ENCODE measurements at places on chromosomes 12 and 14. TPM values are rescaled to one million over a fixed set of nuclear protein-coding genes. Genes with fewer than 3 reads are reported as not detected.

Gene KRT73
- total RNA-seq, result not detected

DNA sequence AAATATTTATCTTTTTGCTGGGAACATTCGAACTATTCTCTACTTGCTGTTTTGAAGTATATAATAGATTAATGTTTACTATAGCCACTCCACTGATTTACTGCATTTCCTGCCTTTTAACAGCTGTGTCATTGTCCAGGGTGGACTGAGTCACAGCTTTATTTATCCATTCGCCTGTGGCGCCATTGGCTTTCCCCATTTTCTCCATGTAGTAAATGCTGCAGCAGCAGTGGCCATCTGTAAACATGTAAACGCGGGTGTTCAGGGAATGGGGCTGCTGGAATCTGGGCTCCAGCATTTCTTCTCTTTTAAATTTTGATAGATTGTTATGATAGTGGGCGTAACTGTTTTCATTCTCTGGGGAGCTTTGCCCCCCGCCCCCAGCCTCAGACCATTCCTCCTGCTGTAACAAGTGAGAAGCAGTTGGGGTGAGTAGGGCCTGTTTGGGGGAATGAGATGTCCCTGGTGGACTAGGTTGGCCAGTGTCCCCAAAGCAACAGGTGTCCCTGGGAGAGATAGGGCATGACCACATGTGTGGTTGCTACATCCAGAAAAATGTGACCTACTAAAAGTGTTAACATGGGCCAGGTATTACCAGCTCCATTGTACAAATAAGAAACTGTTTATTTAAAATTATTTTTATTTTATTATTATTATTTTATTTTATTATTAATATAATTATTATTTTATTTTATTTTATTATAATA, 32.9 kb downstream of the RIN3 start:
- no peak for DNase-seq
- no peak overlapping the region for H3K4me3 ChIP-seq
- H3K4me1 ChIP-seq, result no peaks in the 10 kb centered on the region
- no peaks in the 10 kb centered on the region for H3K27me3 ChIP-seq
- H3K36me3 ChIP-seq, result no peaks in the 10 kb centered on the region

Gene PRB3
- 0.77 TPM for total RNA-seq

Gene MEG3
- total RNA-seq, result 534 TPM

GRCh38 chr14:71050227-71050823, 143.1 kb downstream of the PCNX1 start:
- no peak overlapping the region for H3K27ac ChIP-seq
- no peak overlapping the region for H3K4me3 ChIP-seq
- H3K27me3 ChIP-seq, result no peaks in the 10 kb centered on the region
- DNase-seq, result no peak
- H3K4me1 ChIP-seq, result no peaks in the 10 kb centered on the region

Gene EFS
- total RNA-seq, result 43.5 TPM

Gene VRTN
- 128 TPM for total RNA-seq

Gene CMA1
- total RNA-seq, result not detected

DNA sequence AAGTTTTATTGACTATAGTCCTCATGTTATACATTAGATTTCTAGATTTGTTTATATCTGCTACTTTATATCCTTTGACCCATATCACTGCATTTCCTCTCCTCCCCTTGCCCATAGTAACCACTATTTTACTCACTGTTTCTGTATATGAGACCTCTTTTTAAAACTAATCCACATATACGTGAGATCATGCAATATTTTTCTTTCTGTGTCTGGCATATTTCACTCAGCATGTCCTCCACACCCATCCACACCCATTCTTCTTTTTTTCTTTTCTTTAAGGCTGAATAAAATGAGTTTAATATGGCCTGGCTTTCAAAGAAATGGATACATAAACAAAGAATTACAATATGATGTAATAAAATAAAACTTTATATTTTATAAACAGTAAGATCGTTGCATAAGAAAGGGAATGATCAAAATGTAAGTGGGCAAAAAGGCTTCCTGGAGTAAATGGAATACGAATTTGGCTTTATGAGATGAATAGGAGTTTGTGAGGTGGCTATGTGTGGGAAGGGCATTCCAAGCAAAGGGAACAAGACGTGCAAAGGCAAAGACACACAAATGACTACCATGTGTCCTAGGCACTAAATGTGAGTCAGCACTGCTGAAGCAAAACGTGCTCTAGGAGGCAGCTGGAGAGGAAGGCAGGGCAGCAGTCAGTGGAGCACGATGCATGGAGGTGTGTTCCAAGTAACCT, 53.2 kb upstream of the HIF1A start:
- no peak overlapping the region for H3K27ac ChIP-seq
- H3K4me3 ChIP-seq, result no peak overlapping the region
- no peak for DNase-seq
- H3K4me1 ChIP-seq, result peaks cover 6% of the 10 kb centered on the region

DNA sequence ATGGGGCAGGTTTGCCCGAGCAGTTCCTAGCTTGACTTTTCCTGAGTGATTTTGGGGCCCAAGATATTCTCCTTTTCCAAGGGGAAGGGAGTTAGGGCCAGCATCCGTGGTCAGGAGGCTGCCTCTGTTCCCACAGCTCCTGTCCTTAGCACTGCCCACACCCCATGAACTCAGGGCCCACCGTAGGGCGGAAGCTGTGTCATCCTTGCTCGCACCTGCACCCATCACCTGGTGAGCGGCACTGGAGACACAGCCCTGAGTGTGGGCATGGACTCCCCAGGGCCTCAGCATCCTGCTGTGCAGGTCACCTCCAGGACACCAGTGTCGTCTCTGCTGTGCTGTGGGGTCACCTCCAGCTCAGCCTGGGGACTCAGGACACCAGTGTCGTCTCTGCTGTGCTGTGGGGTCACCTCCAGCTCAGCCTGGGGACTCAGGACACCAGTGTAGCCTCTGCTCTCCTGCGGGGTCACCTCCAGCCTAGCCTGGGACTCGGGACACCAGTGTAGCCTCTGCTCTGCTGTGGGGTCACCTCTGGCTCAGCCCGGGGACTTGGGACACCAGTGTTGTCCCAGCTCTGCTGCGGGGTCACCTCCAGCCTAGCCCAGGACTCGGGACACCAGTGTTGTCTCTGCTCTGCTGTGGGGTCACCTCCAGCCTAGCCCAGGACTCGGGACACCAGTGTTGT, 322.9 kb downstream of the ADGRD1 start:
- H3K4me3 ChIP-seq, result no peak overlapping the region
- no peaks in the 10 kb centered on the region for H3K36me3 ChIP-seq
- no peaks in the 10 kb centered on the region for H3K27me3 ChIP-seq
- DNase-seq, result no peak

Gene LMNTD1
- total RNA-seq, result not detected

Gene DCN
- 2.0 TPM for total RNA-seq

Gene PPP1R3E
- 7.4 TPM for total RNA-seq

- no peak overlapping the region for H3K27ac ChIP-seq
- DNase-seq, result no peak
- no peaks in the 10 kb centered on the region for H3K36me3 ChIP-seq
- no peak overlapping the region for H3K4me3 ChIP-seq
- H3K27me3 ChIP-seq, result no peaks in the 10 kb centered on the region
These were observed 53.8 kb upstream of the NTF3 start for GRCh38 chr12:5377997-5378592.

DNA sequence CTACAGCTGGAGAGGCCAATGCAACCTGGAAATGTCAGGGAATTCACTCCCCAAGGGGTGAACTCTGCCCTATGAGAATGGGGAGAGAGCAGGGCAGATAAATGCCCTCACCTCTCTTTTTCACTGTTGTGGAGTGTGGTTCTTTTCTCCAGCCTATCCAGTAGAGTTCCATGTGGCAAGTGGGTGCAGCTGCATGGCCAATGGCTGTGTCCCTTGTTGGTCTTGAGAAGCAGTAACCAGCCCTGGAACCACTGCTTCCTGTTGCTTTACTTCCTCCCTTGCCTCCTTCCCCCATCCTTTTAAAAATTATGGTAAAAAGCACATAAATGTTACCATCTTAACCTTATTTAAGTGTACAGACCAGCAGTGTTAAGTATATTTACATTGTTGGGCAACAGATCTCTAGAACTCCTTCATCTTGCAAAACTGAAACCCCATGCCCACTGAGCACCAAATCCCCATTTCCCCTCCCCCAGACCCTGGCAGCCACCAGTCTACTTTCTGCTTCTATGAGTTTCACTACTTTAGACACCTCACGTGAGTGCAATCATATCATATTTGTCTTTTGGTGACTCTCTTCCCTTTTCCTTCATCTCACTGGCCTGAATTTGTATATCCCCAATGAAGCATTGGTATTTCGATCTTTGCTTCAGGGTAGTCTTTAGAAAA, 77.0 kb upstream of the GRIP1 start:
- H3K36me3 ChIP-seq, result peaks cover 11% of the 10 kb centered on the region
- H3K27me3 ChIP-seq, result no peaks in the 10 kb centered on the region
- H3K4me1 ChIP-seq, result peaks cover 23% of the 10 kb centered on the region
- H3K4me3 ChIP-seq, result no peak overlapping the region

DNA sequence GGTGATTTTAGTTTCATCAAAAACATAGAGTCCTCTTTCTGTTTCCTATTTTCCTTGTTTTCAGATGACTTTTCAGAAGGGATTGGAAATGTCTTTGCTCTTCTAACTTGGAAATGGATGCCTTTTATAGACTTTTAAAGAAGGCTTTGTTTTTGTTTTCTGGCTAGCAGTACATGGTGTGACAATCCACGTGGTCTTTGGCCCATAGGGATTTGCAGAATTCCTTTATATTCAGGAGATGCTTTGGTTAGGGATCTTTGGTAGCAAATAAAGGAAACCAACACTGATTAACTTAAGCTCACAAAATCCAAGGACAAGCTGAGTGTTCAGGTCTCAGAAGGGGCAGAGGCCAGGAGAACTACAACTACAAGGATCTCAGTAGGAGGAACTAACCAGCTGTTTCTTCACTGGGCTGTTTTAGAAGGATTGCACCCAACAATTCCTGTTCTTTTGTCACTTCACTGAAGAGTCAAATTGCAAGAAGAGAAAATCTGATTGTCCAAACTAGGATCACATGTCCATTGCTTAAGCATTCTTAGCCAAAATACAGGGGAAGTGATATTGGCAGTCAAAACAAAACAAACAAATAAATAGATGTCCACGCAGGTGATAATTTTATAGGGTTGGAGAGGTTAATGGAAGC, 58.6 kb upstream of the MANSC4 start:
- H3K27ac ChIP-seq, result no peak overlapping the region
- H3K27me3 ChIP-seq, result no peaks in the 10 kb centered on the region
- peaks cover 14% of the 10 kb centered on the region for H3K36me3 ChIP-seq
- DNase-seq, result no peak
- no peak overlapping the region for H3K4me3 ChIP-seq
- no peaks in the 10 kb centered on the region for H3K4me1 ChIP-seq

GRCh38 chr12:38157274-38157932, 159.2 kb upstream of the ALG10B start:
- peaks cover 47% of the 10 kb centered on the region for H3K36me3 ChIP-seq
- no peaks in the 10 kb centered on the region for H3K4me1 ChIP-seq
- H3K27me3 ChIP-seq, result peaks cover 16% of the 10 kb centered on the region
- DNase-seq, result no peak

Measured in WTC11 (cell line).